ENCODE measurements at places on chromosomes 4 and X.

DNA sequence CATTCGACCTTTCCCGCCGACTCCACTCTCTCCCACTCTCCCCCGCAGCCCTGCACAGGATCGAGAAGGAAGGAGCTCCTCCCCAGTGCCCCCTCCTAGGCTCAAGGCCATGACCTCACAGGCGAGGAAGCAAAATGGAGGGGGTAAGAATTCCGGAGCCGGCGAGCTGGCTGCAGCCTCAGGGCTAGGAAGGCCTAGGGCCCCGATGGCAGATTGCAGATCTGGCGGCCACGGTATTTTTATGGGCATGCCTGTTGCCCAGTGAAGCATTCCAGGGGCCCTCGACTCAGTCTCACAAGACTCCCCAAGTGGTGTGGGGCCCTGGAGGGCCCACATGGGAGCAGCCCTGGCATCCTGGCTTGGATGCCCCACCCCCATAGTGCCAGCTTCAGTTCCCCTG, 942 bp upstream of the L1CAM start:
- DNase-seq: no peak

- DNase-seq: no peak
These were observed 57.1 kb upstream of the TNIP3 start for GRCh38 chr4:121221201-121221600.

DNA sequence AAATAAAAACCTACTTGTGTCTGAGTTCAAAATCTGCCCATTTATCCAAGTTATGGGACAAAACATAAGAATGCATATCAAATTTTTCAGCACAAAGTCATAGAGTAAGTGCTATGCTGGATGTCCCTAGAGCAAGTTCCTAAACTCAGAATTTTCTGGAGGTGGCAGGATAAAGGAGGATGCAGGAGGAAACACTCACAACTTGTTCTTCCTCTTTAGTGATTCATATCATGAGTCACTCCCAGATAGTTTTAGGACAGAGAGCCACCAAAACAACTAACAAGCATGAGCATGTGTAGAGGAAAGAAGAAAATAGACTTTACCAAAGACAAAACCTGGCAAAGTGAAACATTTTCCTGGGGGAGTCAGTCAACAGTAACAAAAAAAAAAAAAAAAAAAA, 302.7 kb downstream of the KCTD8 start:
- DNase-seq: no peak

DNA sequence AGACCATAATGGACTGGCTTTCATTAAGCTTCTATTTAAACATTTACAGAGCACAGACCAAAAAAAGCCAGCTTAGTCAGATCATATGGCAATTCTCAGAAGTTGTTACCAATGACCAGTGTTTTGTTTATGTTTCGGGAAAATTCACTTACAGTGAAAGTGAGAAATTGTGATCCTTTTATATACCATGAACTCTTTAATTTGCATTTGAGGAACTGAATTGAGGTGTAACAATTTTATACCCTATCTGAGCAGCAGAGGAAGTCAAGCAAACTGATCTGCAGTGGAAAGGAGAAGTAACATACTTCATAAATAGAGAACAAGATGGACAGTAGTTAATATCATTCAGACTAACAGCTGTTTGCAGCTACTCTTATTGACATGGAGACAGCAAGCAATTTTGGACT, 97.1 kb downstream of the TMA16 start:
- no peak for DNase-seq

GRCh38 chr4:1599026-1599481, 85.1 kb downstream of the FAM53A start:
- no peak for DNase-seq

- peak; percentile 3 for DNase-seq
These were observed 62.5 kb upstream of the GPR174 start for GRCh38 chrX:79081895-79082512.

GRCh38 chr4:32986236-32986635, 2266.1 kb downstream of the PCDH7 start:
- no peak for DNase-seq

DNA sequence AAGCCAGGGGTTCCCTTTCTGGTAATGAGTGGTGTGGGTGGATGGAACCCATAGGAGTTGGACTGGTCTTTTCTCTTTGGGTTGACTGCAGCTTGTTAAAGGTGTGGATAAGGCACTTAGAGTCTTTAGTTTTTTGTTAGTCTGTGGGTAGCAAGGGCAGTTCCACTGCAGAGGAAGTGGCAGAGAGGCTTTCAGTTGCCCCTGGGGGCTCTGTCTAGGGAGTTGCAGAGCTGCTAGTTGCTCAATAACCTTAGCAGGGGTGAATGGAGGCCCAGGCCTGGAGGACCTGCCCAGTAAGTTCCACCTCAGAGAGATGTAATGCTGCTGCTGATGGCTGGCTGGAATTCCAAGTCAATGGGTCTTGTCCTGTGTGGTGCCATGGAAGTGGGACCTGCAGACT, 282.6 kb upstream of the NDST4 start:
- DNase-seq: no peak

DNA sequence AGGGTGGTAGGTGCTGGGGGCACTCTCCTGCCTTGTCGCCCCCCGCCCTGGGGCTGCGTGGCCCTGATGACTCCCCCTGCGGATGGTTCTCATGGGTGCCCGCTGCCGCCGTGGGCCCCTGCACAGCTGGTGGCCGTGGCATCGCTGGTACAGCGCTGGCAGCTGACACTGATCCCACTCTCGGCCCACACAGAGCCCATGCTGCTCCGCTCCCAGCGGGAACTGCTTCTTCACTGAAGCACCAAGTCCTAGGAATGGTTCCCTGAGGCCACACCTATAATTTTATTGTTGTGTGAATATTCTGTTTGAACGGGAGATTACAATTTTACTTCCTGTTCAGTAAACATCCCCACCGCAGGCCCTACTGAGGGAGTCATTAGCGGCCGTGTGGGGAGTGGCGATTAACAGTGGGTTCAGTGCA, 138.6 kb upstream of the NKX1-1 start:
- no peak for DNase-seq

DNA sequence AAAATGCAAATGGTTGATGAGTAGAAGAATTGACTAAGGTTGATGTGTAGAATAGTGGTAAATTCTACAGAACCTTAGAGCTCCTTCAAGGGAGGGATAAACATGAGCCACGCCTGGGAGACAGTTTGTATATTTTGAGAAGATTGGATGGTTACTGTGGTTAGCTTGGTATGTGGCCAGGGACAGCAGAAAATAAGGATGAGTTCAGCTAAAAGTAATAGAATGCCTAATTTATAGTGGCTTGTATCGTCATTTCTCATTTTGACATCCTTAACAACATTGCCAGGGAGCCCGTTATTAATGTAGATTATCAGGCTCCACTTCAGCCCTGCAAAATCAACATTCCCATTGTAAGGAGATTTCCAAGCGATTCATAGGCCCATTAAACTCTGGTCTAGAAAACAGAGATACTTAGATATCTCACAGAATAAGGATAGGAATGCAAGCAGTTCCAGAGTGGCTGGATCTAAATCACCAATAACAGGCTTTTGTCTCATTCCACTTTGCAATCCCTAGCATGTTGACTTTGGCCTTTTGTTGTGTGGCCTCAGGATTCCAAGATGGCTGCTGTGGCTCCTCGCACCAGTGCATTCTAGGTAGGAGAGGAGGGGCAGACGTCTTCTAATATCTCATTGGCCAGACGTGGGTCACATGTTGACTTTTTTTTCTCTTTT, 6.4 kb upstream of the PTTG2 start:
- DNase-seq: peak; percentile 39

- DNase-seq: no peak
These were observed 35.4 kb downstream of the FUNDC1 start for GRCh38 chrX:44507292-44507691.

DNA sequence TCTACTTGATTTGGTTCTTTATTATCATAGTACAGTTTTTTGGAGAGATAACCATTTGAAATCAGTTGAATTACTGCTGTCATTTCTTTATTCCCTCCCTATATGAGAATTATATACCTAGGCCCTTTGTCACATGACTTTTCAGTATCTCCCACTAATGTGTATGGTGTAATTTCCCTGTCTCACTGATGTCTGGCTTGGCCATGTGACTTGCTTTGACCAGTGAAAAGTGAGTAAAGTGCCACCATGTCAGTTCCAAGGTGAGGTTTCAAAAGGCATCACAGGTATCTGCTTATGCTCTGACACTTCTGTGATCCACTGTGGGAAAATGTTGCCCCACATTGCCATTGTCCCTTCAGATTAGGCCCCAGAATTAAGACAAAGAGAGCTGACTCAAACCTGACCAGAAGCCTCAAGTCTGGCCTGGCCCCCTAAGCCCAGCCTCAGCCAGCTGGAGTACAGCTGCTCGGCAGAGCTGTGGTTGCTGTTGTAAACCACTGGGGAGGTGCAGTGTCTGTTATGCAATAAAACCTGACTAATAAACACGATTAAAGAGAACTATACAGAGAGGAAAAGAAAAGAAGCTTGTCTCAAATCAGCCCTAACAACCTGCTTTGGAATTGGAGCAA, 27.5 kb downstream of the SETD7 start:
- peak; percentile 67 for DNase-seq

DNA sequence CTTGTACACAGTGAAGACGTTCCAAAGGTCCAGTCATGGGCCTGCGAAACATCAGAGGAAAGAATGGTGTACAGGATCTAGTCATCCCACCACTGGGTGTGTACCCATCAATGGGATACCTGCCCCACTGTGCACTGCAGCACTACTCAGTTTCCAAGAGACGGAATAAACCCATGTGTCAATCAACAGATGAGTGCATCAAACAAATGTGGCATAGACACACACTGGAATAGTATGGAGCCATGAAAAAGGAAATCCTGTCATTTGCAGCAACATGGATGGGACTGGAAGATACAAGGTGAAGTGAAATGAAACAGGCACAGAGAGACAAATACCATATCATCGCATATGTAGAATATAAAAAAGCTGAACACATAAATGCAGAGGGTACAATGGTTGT, 48.0 kb downstream of the DHRSX start:
- DNase-seq: no peak

- no peak for DNase-seq
These were observed 410.0 kb upstream of the NR3C2 start for GRCh38 chr4:148852092-148852699.

GRCh38 chr4:79163981-79164490, 161.8 kb downstream of the NAA11 start:
- DNase-seq: no peak

- DNase-seq: no peak
These were observed 36.8 kb downstream of the FABP2 start for GRCh38 chr4:119284876-119285780.

Data from fibroblast of skin of left quadriceps (primary cell).